ENCODE measurements at places on chromosomes 3 and 15.

GRCh38 chr3:46895761-46896160, 18.2 kb downstream of the PTH1R start:
- no peak for DNase-seq

DNA sequence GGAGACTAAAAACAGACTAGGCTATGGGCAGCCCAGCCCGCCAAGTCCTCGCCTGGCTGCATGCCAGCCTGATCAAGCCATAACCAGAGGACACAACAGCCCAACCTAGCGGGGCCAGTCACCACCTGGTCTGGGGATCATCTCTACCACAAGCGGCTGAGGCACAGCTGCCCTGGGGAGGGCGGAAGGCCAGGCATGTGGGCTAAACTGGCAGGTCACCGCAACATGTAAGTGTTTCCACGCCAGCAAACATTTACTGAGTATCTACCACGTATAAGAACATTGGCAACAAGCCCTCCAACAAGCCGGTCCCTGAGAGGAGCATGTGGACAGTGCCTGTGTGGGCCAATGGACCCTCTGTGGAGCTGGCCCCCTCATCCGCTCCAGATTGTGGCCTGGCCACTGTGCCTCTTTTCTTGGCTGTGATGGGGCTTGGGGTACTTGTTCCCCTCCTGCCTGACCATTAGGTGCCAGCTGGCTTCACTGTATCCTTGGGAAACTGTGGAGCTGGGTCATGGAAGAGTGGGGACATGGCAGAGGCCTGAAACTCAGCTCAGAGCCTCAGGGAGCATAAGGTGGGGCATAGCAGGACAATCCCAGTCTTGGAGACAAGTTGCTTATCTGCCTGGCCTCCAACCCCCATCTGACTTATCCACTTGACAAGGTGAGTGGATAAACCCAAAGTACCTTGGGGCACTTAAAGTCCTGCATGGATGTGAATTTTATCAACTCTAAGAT, 9.0 kb downstream of the UBXN7 start:
- DNase-seq, result no peak

- no peak for DNase-seq
Observed at GRCh38 chr15:62900071-62900802, 142.3 kb upstream of the TPM1 start.

GRCh38 chr3:161372321-161373260, 1.3 kb upstream of the SPTSSB start:
- peak; percentile 16 for DNase-seq

DNA sequence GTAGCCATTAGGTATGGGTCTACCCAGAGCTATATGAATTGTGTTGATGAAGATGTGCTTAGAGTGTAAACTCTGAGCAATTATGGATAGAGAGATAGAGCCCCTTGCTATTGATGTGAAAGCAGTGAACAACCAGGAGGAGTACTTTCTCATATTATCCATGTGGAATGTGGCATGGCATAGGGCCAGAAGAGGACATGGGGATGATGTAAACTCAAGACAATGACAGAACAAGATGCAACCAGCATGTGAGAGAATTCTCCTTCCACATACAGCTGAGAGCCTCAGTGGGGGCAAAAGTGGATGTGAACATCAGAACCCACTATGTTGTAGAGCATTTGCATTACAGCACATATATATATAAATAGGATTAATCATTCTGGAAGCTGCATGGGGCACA, 36.4 kb upstream of the BNC1 start:
- DNase-seq, result no peak
